ENCODE measurements at places on chromosomes 7 and 10.
A peak's percentile ranks its signal among the peaks of the same experiment; 100 is the strongest.

- DNase-seq: no peak
Measured at GRCh38 chr7:29442146-29442545, 121.5 kb upstream of the PRR15 start.

DNA sequence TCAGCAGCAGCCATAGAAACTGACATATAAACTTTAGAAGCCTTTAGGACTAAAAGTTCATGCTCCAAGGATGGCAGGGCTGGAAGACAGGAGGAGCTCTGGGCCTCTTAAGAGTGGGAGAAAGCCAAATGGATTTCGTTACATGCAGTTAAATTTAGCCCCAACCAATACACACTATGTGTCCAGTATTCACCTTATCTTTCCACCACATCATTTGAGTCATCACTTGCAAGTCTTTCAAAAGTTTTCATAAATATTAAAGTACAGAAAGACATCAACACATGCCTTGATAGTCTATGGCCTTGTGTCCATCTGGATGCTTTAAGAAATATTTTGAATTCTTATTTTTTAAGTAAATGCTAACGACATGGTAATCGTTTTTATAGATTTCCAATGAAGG is 392.4 kb upstream of the LRRN3 start:
- no peak for DNase-seq

DNA sequence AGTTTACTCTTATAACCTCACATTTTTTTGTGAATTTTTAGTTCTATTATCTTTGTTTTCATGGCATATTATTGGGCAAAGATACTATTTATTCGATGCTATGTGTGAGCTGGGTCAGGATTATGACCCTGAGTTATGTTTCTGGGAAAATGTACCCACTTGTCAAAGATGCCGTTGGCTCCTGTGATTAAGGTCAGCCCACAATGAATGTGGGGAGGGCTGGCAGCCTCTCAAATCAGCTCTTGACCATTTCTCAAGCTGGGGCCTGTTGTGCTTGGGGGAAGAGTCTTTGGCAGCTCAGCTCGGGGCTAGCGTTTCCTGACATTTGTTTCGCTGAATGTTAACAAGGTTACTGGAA is 97.5 kb downstream of the TCF7L2 start:
- DNase-seq: no peak

DNA sequence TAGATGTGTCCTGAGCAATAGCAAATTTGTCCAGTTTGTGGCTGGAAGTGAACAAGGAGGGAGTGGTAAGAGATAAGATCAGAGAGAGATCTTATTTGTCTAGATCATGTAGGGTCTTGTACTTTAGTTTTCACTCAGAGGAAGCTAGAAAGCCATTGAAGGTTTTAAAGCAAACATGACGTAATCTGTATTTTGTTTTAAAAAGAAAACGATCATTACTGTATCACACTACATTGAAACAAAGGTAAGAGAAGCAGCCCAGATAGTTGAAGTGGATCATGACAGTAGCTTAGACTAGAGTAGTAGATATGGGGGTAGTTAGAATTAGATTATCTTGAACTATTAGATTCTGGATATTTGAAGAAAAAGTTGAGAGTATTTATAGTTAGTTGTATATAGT is 23.6 kb upstream of the ZNF804B start:
- DNase-seq: no peak

GRCh38 chr10:72930276-72930675 is 24.3 kb downstream of the PLA2G12B start:
- DNase-seq: no peak

DNA sequence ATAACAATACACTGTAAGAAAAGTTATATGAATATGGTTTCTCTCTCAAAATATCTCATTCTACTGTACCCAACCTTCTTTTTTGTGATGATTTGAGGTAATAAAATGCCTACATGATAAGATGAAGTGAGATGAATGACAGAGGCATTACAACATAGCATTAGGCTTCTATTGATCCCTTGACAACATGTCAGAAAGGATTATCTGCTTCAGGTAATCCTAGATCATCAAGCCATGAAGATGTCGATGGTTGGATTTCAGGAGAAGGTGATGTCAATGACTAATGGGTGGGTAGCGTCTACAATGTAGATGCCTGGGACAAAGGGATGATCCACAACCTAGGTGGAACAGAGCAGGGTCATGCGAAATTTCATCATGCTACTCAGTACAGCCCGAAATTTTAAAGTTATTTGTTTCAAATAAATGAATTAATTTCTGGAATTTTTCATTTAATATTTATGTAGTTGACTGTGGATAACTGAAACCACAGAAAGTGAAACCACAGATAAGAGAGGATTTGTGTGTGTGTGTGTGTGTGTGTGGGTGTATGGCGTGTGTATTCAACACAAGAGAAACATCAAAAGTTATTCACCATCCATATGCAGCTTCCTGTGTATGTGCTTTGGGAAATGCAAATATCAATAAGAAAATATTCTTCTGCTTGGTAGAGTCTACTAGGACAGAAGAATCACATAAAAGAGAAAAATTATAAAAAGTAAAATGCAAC is 77.0 kb downstream of the MAGI2 start:
- DNase-seq: no peak

- DNase-seq: no peak
Measured at GRCh38 chr7:23471106-23471859, 992 bp upstream of the IGF2BP3 start.

- DNase-seq: no peak
Measured at GRCh38 chr10:125605167-125605566, 77.8 kb downstream of the TEX36 start.

DNA sequence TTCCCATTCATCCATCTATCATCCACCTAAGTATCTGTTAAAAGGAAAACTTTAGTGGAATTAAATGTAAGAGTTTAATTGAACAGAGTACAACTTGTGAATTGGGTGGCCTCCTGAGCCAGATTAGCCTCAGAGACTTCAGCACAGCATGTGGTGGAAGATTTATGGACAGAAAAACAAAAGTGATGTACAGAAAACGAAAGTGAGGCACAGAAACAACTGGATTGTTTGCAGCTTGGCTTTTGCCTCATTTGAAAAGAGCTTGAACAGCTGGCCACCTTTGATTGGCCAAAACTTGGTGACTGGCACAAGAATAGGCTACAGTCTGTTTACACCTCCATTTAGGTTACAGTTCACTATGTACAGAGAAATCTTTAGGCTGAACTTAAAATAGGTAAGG is 1463.4 kb upstream of the CELF2 start:
- no peak for DNase-seq

DNA sequence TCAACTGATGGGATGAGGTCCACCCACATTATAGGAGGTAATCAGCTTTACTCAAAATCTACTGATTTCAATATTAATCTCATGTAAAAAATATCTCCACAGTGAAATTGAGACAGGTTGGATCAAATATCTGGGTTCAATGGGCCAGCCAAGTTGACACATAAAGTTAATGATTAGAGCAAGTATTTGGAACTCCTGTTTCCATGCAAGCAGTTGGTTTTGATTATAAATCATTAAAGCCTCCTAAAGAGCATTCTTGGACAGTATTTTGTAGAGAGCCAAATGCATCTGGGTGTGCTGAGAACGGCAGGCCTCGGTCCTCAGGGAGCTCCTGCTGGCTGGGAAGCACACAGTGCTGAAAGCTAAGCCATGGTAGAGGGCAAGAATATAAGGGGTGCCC is 126.9 kb upstream of the BTBD16 start:
- no peak for DNase-seq

- no peak for DNase-seq
Measured at GRCh38 chr7:71186535-71187057, 54.7 kb downstream of the GALNT17 start.

DNA sequence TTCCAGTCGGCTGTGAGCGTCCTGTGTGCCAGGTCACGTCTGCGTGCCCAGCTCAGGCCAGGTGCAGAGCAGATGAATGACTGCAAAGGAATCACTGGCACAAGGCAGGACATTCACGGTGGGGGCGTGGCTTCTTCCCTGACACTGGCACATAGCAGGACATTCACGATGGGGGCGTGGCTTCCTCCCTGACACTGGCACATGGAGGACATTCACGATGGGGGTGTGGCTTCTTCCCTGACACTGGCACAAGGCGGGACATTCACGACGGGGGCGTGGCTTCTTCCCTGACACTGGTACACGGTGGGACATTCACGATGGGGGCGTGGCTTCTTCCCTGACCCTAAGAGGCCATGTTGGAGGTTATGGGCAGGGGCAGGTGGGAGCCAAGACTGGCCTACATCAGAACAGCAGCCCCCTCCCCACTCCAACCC is 64.3 kb downstream of the MYL10 start:
- no peak for DNase-seq

GRCh38 chr7:55157764-55158105 is 138.9 kb downstream of the EGFR start:
- DNase-seq: no peak

DNA sequence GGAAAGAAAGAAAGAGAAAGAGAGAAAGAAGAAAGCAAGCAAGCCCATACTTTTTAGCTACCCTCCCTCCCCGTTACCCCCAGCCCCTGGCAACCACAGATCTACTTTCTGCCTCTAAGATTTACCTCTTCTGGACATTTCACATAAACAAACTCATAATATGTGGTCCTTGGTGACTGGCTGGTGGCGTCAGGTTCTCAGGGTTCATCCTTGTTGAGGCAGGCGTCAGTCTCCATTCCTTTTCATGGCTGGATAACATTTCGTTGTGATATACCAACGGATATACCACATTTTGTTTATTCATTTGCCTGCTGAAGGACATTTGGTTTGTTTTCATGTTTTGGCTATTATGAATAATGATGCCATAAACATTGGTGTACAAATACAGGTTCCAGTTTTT is 30.5 kb downstream of the CDH23 start:
- no peak for DNase-seq

- no peak for DNase-seq
Measured at GRCh38 chr7:134768243-134768642, 11.2 kb upstream of the CALD1 start.

DNA sequence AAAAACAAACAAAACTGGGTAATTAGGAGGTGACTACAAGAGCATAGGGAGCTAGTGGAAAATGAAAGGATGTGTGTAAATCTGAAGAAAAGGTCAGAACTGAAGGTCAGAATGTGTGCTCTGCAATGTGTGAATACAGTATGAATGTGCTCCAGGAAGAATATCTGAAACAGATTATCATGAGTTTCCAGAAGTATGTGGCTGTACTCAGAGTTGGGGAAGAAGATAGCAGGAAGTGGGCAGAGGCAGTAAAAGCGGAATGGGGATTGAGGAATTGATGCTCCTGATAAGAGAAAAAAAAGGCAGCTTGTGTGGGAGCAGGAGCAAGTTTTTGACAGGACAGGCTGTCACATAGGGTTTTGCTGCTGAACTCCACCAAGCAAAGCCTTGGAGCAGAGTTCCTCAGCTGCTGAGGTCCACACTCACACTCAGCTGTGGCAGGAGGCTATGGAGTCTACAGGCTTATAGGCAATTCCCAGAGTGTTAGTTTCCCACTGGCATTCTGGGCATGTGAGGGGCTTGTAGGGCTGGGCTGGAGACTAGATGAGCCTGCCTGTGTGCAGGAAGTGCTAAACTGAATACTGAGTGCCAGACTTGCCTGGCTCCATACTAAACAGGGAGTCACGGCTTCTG is 22.9 kb downstream of the H2AZ2 start:
- peak; percentile 55 for DNase-seq

- no peak for DNase-seq
Measured at GRCh38 chr10:1824928-1825327, 87.6 kb upstream of the ADARB2 start.

DNA sequence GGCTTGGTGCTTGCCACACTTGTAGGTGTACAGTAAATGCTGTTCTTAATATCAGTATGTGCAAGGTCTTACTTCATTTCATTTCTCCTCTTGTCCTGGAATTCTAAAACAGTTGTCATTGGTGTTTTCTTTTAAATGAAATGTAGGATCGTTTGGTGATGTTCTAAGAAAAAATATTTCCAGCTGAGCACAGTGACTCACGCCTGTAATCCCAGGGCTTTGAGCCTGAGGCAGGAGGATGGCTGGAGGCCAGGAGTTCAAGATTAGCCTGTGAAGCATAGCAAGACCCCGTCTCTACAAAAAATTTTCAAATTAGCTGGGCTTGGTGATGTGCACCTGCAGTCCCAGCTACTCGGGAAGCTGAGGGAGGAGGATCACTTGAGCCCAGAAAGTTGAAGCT is 32.6 kb upstream of the ELN start:
- peak; percentile 73 for DNase-seq

GRCh38 chr10:104258209-104258608 is 3.5 kb downstream of the GSTO1 start:
- DNase-seq: no peak

GRCh38 chr7:135178364-135178763 is 7.9 kb upstream of the CYREN start:
- no peak for DNase-seq

- DNase-seq: no peak
Measured at GRCh38 chr7:90613088-90613498, 17.0 kb downstream of the CDK14 start.

DNA sequence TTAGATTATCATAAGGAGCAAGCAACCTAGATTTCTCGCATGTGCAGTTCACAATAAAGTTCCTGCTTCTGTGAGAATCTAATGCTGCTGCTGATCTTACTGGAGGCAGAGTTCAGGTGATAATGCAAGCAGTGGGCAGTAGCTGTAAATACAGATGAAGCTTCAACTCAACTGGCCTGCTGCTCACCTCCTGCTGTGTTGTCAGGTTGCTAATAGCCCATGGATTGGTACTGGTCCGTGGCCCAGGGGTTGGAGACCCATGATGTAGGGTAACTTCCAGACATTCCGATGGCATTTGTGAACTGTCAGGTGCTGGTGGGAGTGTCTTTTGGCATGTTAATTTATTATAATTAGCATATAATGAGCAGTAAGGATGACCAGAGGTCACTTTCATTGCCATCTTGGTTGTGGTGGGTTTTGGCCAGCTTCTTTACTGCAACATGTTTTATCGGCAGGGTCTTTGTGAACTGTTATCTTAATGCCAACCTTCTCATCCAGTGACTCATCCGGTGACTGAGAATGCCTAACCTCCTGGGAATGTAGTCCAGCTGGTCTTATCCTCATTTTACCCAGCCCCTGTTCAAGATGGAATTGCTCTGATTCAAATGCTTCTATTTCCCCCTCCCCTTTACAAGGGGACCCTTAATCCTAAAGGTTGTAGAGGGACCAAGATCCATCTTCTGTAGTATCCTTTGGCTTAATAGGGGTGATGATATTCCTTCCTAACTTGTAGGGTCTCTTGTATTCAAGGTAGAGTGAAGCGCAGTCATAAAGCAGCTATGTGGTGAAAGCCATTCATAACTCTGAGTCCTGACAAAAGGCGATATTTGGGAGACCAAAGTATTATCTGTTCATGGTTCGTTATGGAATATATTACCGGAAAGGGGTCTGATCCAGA is 165.8 kb downstream of the CCSER2 start:
- no peak for DNase-seq

DNA sequence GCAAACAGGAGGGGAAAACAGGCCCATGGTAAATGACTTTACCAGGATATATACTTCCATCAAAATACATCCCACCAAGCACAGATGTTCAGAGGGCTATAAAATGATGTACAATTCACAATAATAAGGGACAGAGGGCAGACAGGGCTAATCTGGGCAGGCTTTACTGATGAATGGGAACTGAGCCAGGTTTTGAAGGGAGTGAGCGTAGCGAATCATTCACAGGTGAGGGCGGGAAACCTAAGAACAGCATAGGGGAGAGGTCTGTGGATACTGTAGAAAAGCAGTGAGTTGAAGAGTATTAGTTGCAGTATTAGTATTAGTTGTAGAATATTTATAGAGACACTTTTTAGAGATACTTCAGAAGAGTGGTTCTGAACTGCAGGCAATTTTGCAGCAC is 180.8 kb downstream of the JAZF1 start:
- DNase-seq: no peak

GRCh38 chr10:103791858-103792257 is 63.5 kb downstream of the SH3PXD2A start:
- no peak for DNase-seq
